ENCODE measurements at places on chromosomes 12 and 14.

- peak; percentile 71 for DNase-seq
Measured at GRCh38 chr12:63668028-63668799, at the start of gene DPY19L2. TSS of gene DPY19L2 (minus strand) at chr12:63668493. CDS start at chr12:63668393, 100 bp downstream.

DNA sequence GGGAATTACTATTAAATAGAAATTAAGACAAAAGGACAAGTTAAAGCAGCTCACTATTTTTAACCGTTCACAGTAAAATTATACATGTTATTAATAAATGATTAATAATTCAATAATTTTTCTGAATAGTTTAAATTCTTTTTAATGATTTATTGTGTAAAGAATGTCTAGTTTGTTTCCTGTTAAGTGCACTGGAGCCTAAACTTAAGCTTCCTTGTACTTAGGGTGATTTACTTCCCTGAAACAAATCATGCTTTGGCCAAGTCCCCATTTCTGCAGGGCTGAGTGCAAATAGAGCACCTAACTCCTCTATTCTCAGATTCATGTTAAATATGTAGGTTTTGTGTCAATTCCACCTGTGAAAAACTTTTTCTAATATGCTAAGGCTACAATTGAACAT lies 188.9 kb upstream of the PDZRN4 start:
- no peak for DNase-seq

- DNase-seq, result no peak
Measured at GRCh38 chr12:92337128-92337527, 191.5 kb upstream of the BTG1 start.

DNA sequence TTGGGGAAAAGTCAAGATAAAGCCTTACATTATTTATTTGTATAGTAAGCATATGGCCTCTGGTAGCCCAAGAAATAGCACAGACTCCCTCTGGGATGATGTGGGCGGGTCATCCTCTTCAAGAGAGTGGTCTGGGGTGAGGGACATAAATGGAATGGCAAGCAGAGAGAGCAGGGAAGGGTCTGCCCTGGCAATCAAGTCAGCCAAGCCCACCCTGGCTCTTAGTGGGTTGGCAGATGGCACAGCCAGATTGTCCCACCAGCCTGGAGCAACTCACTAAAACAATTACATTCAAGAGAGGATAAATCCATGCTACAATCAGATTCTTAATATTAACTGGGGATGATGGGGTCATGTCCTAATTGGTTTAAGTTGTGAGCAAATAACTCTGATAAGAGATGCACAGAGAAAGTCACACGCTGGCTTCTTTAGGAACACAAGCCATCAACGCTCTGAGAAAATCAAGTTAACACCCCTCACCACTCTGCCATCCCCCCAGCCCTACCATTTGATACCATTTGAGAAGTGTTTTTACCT lies 2.8 kb upstream of the PELI2 start:
- no peak for DNase-seq

DNA sequence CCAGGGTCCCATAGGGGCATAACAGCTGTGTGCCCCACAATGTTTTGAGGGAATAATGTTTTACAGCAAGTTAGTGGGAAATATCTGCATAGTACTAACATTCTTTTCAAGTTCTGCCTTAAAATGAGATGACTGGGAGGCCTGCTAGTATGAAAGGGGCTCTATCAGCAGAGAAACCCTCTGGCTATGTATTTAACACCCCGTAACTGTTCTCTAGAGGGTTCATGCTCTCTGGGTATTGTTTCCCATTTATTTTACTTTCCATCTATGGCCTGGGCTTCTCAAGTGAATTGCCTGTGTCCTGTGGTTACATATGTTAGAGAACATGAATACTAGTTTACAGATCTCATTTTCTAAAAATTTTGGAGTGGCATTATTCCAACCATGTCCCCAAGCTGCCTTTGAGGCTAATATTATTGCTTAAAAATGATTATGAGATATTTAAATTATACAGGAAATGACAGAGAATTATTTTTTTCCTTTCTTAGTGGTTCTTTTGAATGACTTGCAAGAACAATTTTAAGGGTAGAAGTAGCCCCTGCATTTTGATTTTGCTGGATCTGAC lies 37.5 kb downstream of the GNG2 start:
- no peak for DNase-seq

DNA sequence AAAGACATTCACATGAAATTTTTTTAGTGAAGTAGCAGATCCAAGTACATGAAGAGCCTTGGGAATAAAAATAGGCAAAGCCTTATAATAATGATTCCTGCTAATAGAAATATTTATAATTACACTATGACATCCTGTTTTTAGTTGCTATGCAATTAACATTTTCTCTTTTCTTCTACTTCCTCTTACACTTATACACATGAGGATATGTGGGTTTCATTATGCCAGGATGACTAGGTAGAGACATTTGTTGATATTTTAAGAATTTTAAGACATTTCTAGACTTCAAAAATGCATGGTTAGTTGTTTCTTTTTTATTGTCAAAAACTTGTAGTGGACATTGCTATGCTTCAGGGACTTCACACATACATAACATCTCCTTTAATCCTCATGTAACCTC lies 326.8 kb downstream of the SYT1 start:
- no peak for DNase-seq

DNA sequence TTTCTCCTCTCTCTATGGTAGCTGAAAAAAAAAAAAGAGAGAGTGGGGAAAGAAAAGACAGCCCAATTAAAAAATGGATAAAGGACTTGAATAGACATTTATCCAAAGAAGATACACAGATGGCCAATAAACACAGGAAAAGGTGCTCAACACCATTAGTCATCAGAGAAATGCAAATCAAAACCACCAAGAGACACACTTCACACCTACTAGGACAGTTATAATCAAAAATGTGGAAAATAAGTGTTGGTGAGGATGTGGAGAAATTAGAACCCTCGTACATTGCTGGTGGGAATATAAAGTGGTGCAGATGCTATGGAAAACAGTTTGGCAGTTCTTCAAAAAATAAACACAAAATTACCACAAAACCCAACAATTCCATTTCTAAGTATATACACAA lies 172.4 kb upstream of the GRIN2B start:
- DNase-seq, result no peak

DNA sequence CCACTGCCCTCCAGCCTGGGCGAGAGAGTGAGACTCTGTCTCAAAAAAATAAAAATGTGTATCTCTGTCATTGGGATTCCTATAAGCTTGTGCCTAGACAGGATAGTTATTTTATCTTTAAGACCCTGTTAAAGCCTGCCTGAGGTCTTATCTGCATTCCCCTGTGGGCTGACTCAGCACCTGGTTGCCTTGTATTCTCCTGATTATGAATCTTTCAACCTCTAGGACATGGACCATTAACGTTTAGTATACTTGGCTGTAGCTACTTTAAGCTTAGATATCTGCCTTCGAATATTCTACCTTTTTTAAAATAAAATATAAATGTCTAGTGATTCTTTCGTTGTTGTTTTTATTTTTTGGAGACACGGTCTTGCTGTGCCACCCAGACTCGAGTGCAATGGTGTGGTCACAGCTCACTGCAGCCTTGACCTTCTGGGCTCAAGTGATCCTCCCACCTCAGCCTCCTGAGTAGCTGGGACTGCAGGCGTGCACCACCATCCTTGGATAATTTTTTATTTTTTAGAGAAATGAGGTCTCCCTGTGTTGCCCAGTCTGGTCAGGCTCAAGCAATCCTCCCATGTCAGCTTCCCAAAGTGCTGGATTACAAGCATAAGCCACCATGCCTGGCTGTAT lies 41.3 kb downstream of the RESF1 start:
- DNase-seq, result no peak

DNA sequence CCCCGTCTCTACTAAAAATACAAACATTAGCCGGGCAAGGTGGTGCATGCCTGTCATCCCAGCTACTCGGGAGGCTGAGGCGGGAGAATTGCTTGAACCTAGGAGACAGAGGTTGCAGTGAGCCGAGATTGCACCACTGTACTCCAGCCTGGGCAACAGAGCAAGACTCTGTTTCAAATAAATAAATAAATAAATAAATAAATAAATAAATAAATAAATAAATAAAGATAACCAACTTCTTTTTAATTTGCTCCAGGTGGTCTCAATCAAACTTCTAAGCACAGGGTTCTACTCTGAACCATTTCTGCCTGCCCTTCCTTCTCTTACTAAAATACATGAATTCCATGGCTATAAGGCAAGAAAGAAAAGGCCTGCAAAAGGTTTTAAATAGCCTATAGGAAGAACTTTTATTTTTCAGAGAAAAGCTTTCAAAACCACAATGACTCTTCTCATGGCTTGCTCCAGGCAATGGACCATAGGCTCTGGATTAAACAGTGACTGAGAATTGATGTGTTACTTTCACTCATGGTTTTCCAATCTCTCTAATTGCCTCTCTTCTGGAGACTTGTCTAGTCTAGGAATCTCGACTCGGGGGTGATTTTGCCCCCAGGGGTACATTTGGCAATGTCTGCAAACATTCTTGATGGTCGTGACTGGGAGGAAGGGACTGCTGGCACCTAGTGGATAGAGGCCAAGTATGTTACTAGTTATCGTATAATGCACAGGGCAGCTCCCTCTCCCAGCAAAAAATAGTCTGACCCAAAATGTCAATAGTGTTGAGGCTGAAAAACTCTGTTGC lies 14.4 kb downstream of the IGF1 start:
- no peak for DNase-seq

DNA sequence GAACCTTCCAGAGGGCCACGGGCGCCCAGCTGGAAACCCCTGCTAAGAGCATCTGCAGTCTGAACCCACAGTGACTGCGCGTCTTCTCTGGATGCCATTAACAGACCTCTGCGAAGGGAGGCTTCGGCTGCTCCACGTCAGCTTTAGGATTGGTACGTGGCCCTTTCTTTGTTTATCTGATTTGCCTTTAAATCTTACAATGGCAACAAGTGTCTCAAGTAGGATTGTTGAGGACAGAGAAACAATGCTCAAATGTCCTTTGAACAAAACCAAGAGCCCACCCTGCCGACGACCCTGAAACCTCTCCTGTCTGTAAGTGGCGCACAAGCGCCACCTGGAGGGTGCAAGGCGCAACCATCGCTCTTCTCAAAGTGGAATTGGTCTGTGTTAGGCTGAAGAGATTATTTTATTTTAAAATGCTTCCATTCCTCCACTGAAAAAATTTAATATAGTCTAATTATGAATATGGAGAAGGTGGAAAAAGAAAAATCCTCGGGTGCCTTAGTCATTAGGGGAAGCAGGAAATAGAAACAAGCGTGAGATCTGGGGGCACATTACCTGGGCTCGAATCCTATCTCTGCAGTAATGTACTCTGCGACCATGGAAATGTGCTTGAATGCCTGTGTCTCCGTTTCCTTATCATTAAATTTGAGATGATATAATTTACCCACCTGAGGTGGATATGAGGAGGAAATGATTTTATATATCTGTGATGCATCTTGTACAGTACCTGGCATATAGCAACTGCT lies 82.6 kb upstream of the PTPRB start:
- no peak for DNase-seq

DNA sequence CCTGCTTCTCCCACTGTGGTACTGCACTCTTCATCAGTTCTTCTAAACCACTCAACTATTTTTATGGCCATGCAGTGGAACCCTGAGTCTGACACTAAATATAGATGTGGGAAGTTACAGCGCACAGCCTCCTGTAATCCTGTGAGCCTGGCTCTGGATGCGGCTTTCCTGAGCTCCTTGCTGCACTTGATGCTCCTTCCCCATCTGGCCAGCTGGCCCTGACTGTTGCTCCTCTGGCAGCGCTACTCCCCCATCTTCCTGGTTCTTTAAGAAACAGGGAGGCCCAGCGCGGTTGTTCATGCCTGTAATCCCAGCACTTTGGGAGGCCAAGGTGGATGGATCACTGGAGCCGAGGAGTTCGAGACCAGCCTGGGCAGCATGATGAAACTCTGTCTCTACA lies 24.6 kb downstream of the IQSEC3 start:
- DNase-seq, result no peak

DNA sequence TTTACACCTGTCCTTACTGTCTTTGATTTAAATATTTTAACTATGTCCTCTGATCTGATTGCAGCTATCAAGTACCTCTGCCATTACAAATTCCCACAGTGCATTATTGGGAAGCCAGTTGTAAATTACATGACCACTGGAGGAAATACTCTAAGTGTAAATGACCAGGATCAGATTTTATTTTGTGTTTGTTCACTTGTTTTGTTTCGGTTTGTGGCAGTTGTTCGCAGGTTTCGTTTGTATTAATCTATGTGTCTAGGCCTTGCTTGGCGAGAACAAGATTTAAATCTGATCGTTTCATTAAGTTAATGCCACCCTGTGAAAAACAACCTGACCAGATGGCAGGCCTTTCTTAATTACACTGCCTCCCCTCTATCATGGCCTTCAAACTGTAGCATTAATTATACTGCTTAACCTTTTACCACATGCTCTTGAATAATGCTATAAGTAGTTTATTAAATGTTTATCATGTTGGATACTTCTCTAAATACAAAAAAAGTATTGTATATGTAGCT lies 990.1 kb downstream of the TMTC2 start:
- DNase-seq, result no peak

DNA sequence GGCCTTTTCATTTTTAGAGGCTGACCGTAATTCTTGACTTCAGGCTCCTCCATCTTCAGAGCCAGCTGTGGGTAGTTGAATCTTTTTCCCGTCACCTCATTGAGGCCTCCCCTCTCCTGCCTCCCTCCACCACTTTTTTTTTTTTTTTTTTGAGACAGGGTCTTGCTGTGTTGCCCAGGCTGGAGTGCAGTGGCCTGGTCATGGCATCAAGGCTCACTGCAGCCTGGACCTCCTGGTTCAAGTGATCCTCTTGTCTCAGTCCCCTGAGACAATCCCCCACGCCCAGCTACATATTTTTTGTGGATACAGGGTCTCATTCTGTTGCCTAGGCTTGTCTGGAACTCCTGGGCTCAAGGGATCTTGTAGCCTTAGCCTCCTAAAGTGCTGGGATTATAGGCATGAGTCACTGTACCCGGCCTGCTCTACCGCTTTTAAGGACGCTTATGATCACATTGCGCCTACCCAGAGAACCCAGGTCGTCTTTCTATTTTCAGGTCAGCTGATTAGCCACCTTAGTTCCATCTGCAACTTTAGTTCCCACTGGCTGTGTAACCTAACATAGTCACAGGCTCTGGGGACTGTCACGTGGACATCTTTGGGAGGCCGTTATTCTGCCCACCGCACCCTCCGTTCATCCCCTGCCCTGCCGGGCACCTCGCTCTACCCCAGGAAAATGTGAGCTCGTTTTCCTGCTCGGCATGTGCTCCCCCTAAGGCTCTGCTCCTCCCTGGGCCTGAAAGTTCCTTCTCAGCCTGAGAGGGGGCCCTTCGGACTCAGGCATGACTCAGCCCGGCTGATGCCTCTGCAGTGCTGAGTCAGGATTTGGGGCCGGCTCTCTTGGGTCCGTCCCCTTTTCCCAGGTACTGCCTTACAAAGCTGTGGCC lies 13.4 kb downstream of the TNFAIP2 start:
- DNase-seq, result no peak
